ENCODE measurements at places on chromosomes 12 and 14.

- no peak for DNase-seq
Measured at GRCh38 chr12:112713471-112713870, 78.1 kb upstream of the RPH3A start.

DNA sequence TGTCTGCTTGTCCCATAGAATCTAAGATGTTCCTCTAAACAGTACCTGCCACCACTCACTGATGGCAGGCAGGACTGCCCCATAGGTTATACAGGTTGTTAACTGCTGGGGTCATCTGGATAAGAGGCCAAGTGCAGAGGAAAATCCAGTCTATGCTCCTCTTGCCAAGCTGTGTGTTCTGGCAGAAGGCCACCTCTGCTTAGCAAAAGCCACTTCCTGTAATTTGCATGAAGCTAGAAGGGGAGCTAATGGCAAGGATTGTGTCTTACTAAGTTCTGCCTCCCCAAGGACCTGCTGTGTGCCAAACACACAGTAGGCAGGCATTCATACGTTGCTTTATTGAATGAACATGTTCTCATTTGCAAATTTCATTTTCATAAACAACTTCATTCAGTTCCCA is 445.4 kb downstream of the BCL11B start:
- DNase-seq, result no peak

- no peak for DNase-seq
Measured at GRCh38 chr14:54669721-54670561, 103.0 kb downstream of the SAMD4A start.

GRCh38 chr14:89469210-89470198 is 52.5 kb upstream of the FOXN3 start:
- no peak for DNase-seq

DNA sequence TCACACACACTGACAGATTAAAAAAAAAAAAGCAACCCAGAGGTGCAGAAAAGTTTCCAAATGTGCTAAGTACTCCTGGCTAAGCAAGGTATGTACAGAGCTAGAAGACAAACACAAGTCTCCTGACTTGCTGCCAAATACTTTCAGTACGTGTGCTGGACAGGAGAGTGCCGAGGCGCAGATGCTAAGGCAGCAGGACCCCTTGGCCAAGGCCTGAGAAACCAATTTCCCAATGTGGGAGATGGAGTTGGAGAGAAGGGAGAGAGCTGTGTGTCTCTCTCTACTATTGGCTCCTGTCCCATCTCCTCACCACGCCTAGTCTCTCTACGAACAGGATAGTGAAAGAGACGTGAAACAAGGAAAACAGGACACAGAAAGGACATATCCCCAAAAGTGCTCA is 5.3 kb downstream of the SPRYD3 start:
- no peak for DNase-seq

DNA sequence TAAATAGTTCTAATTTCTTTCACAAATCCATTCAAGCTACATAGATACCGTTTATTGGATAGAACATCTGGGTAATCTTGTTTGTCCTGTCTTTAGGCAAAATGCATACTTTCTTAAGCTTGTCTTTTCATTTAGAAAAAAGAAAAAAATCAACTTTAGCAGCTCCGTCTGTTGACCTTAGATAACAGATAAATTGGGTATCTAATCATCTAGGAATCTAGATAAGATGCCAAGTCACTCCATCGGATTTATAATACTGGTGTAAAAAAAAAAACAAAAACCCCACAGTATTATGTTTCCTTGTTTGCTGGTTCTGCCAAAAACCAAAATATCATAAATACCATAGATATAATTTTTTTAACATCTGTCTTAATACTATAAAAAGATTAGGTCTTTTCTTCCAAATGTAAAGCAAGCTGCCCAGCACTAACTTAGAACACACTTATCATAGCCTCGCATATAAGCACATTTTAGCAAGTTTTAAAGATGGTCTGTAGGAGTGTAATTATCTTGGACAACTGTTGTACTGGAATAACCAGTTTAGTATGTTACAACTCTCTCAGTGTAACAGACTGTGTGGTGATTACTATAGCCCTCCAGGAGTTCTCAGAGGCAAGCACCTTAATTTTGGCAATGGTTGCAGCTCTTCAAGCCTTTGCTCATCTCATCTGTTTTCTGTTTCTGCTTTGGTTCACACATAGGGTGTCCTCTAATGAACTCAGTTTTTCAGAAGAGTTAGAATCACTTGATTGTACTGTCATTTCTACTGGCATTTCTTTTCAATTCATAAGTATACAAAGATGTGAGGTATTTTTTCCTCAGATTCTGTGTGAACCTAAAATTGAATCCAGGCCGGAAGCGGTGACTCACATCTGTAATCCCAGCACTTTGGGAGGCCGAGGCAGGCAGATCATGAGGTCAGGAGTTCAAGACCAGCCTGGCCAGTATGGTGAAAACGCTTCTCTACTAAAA is 83.1 kb downstream of the ANO6 start:
- DNase-seq, result no peak

DNA sequence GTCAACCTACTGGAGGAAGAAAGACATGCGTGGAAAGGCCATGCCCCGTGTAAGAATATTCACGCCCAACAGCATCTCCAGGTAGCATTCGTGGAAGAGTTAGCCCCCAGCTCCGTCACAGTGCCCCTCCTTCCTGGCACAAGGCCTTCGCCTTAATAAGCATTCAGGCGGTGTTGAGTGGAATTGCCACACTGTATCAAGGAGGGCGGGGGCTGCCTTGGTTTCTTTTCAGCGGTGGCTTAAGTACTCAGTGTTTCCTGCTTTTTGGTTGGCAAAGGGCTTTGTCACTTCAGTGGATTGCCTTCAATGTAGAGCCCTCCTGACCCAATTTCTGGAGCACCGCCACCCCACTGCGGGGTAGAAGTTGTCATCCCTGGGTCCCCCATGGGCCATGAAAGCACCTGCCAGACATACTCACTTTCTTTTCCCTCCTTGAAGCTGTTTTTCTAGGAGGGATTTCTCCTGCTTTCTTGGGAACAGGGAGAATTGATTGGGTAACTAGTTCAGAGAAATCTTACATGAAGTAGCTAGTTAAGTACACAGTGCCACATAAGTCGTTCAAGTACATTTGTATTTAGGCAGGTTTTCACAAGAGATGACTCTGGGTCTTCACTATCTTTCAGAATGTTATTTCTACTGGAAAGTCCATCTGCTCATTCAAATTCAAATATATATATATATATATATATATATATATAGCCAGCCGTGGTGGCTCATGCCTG is 65.5 kb upstream of the STON2 start:
- no peak for DNase-seq

DNA sequence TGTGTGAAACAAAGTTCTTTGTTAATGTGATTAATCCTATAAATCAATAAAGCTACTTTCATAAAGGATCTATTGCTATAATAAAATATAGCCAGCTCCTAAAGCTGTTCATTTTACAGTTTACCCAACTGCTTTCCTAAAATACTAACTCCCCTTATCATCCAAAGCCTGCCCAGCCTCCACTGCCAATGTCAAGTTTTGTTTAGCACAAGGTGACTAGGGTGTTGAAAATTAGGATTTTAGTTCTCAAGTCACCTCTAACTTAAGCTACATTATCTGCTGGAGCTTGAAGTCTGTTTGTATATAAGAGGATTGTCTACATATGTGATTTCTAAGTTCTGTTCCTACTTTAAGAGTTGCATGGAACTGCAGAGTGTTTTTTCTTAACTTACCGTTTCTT is 86.3 kb downstream of the CCER1 start:
- no peak for DNase-seq

DNA sequence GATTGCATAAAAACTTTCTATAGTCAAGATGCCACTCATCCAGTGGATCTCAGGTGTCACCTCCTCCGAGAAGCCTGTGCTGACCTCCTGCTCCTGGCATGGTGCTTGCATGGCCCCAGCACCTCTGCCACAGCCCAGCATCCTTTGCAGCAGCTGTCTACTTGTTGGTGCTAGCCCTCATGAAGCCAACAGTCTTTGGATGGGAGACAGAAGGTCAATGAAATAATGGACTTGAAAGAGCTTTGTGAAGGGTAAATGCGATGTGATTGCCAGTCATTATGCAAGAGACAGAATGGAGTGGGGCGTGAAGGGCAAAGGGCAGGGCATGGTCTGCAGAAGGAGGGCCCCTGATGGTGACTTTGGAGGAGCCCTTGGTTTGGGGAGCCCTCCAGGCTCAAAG is 63.0 kb upstream of the CLMN start:
- no peak for DNase-seq

DNA sequence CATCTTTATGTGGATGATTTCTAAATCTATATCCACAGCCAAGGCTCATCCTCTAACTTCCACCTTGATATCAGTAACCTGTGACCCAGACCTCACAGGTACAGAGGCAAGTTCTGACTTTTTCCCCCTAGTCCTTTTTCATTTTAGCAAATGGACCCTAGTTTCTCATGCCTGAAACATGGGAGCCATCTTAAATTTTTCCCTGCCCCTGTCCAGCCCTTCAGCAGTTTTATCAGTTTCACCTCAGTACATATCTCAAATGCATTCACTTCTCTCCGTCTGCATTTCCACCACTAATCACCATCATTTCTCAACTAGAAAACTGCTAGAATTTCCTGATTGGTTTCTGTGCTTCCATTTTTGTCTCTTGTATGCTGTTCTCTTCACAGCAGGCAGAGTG is 79.3 kb downstream of the DIP2B start:
- no peak for DNase-seq

- no peak for DNase-seq
Measured at GRCh38 chr12:43723134-43723533, 35.5 kb downstream of the PUS7L start.

DNA sequence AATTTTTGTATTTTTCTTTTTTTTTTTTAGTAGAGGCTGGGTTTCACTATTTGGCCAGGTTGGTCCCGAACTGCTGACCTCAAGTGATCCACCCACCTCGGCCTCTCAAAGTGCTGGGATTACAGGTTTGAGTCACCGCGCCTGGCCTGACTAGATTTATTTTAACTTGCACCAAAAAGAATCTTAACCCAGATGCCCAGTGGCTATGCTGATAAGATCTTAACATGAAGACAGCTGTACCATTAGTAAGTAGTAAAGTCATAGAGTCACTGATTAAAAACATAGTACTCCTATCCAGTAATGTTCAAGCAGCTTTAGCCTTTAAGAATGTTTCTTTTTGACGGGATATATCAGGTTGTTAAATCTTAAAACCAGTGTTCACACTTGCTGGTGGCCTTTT is 1061.8 kb upstream of the FLRT2 start:
- DNase-seq, result no peak

GRCh38 chr14:61280092-61280525 is 1.0 kb downstream of the TMEM30B start:
- DNase-seq, result no peak

GRCh38 chr14:101328412-101329028 is 232.8 kb upstream of the DIO3 start:
- DNase-seq, result no peak

GRCh38 chr12:40137252-40137651 is 31.4 kb upstream of the SLC2A13 start:
- no peak for DNase-seq

- no peak for DNase-seq
Measured at GRCh38 chr12:22190-22529, 44.4 kb upstream of the IQSEC3 start.

GRCh38 chr14:33847066-33847465 is 103.8 kb downstream of the EGLN3 start:
- DNase-seq, result no peak

- no peak for DNase-seq
Measured at GRCh38 chr14:45664668-45665356, 411.8 kb upstream of the MIS18BP1 start.

- DNase-seq, result no peak
Measured at GRCh38 chr12:98059659-98060343, 455.6 kb upstream of the TMPO start.

DNA sequence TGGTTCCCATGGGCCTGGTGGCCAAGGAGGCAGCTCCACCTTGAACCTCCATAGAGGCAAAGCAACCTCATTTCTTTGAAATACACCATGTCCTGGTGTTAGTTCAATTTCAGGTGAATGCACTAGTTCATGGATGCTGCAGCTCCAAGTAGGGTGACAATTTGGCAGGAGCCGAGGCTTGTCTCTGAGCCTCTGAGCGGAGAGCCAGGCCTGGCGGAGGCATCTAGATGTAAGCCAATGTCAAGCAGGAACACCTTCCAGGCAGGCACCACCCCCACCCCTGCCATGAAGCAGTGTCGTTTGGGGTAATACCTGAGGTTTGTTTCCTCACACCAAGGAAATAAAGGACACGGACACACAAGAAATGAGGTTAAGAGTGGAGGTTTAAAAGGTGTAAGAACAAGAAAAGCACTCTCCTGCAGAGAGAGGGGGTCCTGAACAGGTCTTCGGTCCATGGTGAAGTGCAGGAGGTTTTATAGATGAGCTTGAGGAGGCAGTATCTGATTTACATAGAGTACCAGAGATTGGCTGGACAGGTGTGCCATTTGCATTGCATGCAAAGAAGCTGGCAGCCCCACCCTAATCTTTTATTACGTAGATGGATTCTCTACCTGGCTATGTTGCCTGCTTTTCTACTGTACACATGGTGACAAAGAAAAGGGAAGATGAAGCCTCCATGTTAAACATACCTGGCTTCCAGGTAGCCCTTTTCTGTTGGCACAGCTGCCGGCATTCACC is 60.3 kb downstream of the RIN3 start:
- DNase-seq, result no peak
